Activated naive CD4-positive, alpha-beta T cell (primary cell): ENCODE measurements at places on chromosomes 12 and 14.

DNA sequence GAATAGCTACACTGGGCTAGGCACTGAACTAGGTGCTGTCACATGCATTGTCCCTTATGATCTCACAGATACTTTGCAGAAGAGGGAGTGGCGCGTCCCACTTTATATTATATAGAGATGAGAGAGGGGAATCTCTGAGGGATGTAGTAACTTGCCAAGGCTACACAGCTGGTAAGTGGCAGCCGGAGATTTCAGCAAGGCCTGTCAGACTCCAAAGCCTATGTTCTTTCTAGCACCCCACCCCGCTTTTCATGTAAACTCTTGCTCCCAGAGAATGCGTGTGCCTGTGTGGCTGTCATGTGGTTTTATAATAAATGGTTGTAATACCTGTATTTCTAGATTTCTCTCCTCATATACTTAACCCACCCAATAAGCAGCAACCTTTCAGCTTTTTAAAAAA lies 39.1 kb downstream of the WDR20 start:
- DNase-seq, result no peak

DNA sequence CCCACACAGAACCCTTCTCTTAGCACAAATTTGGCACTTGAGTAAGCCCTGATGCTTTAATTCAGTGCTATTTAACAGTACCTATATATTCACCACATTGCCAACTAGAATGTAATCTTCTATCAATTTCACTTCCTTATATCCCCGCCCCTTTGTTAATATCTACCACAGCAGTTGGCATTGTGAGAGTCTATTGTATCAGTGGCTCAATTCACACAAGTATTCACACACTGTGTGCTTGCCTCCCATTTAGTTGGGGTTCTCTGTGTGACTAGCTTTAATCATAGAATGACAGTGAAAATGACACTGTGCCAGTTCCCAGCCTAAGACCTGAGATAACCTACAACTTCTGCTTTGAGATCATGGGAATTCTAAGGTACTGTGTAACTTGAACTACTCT lies 103.1 kb downstream of the SEC23A start:
- DNase-seq, result no peak

DNA sequence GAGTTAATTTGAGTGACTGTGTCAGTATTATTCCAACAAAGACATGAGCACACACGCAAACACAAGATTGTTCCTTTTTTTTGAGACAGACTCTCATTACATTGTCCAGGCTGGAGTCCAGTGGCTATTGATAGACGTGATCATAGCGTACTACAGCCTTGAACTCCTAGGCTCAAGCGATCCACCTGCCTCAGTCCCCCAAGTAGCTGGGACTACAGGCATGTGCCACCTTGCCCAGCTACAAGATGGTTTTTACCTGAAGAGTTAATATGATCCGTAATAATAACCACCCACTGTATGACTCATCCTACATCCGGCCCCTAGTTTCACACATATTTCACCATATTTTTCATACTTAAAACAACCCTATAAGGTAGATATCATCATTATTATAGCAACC lies 26.8 kb downstream of the BCAT1 start:
- no peak for DNase-seq

DNA sequence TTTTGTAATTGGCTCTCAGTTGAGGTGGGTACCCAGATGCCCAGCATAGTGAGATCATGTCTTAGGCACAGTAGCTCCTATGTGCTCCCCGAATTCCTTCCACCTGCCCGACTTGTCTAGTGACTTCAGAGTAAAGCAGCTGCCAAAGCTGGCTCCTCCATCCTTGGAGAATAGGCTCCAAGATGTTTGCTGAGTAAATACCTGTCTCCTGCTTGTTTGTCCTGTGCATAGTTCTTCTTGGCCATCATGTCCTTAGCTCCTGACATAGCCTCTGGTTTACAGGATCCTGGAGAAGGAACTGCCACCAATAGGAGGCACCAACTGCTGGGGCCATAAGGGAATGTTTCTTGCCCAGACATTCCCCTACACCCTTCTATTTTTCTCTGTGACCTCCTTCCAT lies 52.6 kb upstream of the CISTR start:
- no peak for DNase-seq
